ENCODE measurements at places on chromosomes 7 and 10.

DNA sequence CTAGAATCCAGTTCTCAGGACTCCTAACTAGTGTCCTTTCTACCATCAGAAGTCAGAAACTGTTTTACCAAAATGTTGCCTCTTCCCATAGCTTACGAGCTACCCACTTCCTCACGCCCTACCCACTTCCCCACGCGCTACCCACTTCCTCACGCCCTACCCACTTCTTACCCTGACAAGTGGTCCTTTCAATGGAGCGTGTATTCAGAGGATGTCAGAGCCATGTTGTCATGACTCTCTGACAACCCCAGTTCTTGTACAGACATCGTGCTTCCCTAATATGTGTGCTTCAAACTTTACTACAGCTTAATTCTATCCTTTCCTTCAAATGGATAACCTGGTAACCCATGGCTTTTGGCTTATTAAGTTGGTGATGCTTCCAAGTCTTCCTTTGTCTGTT lies 84.8 kb upstream of the PHF14 start:
- no peak for DNase-seq

- DNase-seq = peak; percentile 94
Measured at GRCh38 chr10:69769395-69769992, 32.2 kb upstream of the COL13A1 start.

DNA sequence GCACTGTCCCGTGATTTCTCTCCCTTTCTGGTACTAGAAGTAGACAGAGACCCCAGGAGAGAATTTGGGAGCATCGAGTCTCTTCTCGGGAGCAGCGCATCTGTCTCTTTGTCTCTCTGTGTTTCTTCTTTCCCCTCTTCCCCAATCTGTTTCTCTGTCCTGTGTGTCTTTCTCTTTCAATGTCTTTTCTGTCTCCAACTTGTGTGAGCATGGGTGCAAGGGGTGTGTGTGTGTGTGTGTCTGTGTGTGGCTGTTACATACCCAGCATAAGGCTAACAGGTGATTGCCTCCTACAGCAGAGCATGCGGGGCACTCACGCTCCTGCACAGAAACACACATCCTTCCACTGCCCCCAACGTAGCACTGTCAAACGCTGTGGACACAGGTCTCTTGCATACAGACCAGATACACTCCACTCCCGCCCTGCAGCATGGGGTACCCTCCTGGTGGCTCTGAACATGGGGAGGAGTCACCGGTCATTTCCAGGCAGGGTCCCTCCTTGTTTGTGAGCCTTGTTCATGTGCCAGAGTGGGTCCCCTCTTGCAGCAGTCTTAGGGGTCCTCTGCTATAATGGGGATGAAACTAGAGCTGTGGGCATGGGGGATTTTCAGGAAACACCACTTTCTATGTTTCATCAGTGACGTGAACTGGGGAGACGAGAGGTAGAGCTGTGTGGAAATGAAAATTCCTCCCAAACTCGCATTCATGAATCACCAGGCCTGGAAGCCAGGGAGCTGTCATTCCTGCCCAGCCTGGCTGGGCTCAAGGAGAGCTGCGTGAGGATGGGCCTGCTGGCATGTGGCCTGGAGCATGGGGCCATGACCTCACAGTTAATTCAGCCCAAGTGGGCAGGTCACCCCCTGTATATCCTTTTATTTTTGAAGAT lies 980 bp downstream of the ADAMTS14 start:
- DNase-seq = peak; percentile 94

- DNase-seq = no peak
Measured at GRCh38 chr10:29635711-29636144, 957 bp upstream of the SVIL start.

DNA sequence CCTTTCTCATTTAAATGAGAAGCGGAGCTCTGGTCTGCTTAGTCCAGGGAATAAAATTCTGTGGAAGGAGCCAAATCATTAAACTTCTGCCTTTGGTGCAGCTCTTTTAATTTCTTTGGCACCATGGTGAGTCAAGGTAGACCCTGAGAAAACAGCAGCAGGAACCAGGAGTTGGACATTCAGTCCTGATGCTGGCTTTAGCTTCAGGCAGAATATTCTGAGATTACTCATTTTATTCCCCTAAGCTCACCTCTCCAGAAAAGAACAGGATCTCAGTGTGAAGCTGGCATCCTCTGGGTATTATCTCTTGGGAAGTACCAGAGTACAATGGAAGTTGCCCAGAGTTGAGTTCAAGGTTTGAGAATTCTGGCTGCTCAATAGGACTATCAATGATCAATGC lies 211.6 kb upstream of the NRP1 start:
- no peak for DNase-seq

GRCh38 chr7:39650676-39651075 lies 27.3 kb downstream of the RALA start:
- peak; percentile 83 for DNase-seq

GRCh38 chr7:83908526-83908925 lies 259.6 kb upstream of the SEMA3E start:
- DNase-seq = no peak

DNA sequence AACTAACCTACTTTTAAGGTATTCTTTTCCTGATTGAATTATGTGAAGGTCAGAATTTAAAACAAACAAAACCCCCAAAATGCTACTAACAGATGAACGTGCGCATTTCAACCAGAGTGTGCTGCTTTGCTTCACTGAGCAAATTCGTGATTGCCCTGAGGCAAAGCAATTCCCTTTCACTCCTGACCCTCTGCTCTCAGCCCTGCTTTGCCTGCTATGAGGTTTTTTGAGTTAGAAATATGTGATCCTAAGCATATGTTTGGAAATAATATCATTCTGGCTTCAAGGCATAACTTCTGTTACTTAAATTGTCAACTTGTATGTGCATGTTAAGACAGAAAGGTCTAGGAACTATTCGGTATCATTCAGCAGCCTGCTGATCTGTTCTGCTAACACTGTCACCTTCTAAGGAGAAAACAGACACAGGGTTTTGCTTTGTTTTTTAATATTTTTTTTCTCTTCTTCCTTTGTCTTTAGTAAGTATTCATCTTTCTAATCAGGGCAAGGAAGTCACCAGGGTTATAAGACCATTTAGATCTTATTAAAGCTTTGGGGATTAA lies 124.2 kb downstream of the GNAT3 start:
- no peak for DNase-seq

DNA sequence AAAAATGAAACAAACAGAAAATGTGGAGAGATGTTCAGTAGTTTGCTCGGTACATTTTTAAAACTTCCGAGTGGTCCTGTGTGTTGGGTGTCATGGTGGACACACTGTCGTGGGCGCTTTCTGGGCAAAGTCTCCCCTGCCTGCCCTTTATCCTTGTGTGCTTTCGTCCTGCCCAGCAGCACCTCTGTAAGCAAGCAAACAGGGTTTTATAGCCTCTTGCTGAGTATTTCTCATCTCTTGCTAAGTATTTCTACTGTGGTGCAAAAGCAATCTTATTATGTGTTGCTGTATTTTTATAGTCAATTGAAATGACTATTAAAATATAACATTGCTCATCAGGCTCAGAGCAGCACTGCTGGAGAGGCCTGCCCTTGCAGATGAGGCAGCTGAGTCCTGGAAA lies 48.7 kb downstream of the DOCK1 start:
- no peak for DNase-seq

GRCh38 chr7:133207687-133208086 lies 45.2 kb upstream of the EXOC4 start:
- no peak for DNase-seq

- no peak for DNase-seq
Measured at GRCh38 chr10:100817268-100817839, 72.0 kb downstream of the PAX2 start.

GRCh38 chr7:105611856-105612775 lies 30.8 kb upstream of the EFCAB10 start:
- no peak for DNase-seq

- no peak for DNase-seq
Measured at GRCh38 chr10:127587668-127588365, 38.7 kb downstream of the NPS start.

DNA sequence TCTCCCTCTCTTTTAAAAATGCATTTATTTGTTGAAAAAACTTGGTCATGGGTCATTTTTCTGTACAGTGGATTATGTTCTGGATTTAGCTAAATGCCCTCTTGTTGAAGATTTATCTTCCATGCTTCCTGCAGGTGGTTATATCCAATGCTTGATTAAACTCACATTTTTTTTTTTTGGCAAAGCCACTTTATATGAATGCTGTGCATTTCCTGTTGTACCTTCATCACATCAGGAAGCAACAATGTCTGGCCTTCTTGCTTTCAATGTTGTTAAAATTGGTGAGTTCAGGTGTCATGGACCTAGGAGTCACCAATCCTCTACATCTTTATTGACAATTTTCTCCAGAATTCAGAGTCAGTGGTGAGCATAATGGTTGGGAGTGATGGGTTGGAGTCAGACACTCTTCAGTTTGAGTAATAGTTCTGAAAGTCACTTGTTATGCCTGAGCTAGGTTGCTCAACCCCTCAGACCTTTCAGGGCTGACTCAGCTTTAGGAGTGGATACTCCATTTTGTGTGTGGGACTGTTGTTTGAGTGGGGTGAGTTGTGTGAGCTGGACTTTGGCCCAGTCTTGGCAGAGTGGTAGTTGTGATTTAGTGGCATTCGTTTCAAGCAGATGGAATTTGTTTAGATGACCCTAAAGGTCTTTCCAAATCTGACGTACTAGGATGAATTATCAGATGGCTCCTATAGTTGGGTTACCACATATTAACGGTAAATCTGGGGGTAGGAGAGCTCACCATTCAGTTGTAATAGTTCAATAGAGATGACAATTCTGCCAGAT lies 213.5 kb upstream of the ZNF32 start:
- peak; percentile 86 for DNase-seq

DNA sequence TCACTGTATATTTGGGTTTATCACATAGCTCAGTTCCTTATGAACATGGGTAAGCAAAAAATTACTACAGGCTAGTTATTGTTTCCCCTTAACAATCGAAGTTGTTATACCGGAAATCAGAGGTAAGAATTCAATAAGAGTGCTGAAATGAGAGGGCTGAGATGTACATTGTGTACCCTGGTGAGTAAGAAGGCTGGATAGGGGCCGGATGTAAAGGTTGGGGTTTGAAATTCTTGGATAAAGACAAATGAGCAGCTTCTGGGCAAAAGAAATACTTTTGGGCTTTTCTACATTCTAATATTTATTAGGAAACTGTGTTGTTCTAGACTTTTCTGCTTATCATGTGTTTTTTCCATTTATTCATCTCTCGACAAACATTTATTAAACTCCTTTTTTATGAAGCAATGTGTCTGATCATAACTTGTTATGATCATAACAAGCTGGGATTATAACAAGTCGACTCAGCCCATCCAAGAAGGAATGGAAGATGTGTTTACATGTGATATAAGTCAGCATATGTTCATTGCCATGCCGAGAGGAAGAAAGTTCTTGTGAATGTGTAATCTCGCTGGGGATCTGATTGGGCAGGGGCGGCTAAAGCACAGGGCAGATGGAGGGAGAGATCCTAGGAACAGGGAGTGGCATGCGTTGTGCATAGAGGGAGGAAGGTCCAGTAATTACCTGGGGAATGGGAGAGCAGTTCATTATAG lies 155.3 kb downstream of the PLXDC2 start:
- DNase-seq = no peak

DNA sequence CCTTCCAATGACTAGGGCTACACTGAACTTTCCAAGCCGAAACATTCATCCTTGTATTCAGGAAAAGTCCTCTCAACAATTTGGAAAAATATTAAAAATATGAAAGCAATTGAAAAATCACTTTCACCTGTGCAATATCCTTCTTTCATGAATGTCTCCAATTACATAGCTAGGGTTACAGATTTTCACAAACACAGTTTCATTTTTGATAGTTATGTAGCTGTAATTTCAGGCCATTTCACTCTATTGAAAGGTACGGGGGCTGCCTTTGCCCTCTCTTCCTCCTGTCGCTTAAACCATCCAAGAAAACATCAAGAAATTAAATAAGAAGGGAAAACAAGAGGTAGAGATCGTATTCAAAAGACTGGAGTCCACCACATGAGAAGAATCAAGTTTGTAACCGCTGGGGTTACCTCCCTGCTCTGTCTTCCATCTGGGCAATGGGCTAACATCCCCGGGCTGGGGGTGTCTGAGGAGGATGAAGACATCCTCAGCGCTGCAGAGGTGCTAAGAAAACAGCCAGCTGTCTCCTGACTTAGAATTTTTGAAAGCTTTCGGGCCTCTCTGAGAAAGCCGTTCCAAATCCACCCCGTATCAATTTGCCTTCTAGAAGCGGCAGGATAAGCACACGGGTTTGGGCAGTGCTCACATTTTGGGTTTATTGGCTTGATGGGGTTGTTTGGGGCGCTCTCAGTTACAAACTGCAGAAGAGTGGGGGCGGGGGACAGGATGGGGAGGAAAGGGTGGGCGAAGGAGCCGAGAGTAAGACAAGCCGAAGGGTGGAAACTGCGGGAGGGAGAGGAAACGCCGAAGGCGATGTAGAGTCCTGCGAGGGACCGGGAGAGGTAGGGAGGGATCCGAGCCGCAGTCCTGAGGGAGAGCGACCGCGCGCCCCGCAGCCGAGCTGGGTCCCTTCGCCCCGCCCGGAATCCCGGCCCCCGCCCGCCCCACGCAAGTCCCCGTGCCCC lies 24.3 kb upstream of the VAX1 start:
- no peak for DNase-seq

DNA sequence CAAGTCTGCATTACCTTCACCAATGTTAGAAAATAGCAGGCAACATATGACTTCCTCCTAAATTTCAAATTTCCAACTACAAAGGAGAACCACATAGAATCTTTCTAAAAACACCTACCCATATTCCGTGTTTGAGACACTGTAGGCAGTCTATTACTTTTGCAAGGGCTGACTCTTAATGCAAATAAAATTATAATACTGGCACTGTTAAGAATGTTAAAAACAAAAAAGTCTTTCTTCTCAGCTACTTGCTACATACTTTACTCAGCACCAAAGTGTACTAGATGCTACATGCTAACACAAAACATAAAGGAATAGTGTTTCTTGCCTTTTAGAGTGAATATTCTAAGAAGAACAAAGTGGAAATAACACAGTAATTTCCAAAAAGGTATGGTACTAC lies 65.4 kb downstream of the SRPK2 start:
- DNase-seq = no peak

- no peak for DNase-seq
Measured at GRCh38 chr10:123998197-123999141, 94.9 kb downstream of the CHST15 start.

GRCh38 chr10:11147722-11148121 lies 130.1 kb downstream of the CELF2 start:
- no peak for DNase-seq

DNA sequence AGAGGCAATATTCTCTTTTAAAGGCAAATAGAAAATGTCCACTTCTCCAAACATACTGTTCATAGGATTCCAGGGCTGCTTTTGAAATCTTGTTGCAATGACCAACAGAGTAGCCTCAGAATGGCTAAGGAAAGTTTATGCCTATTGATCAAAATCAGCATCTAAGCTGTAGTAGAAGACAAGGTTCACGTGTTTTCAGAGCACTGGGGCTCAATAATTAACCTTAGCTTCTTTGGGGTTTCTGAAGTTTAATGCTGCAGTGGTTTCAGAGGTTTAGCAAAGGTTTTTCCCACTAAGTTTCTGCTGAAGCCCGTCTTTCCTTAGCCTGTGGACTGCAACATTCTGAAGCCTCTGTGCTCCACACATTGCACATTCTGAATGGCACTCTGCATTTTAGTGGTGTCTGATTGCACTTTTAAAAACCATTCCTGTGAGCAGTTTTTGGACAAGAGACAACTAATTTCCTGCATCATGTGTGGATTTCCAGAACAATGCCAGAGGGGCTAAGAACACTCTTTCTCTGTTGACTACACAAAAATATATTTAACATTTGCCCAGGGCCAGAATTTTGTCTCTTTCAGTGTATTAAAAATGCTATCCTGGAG lies 342.5 kb downstream of the PTEN start:
- DNase-seq = no peak
